LHCN-M2 (cell line): ENCODE measurements at places on chromosomes 3 and 15. TPM values are rescaled to one million over a fixed set of nuclear protein-coding genes. Genes with fewer than 3 reads are reported as not detected.

Gene SEMA3F
- 0.17 and 0.83 TPM in 2 replicates for total RNA-seq

Gene PLA2G4E
- total RNA-seq: not detected in 2 replicates

Gene ARHGAP31
- 7.7 and 8.3 TPM in 2 replicates for total RNA-seq

Gene ACAN
- total RNA-seq: under 0.01 TPM in 1 of 2 replicates, not detected in the other

Gene TPM1
- 192 and 202 TPM in 2 replicates for total RNA-seq

Gene BCL2A1
- total RNA-seq: 0.32 TPM in 1 of 2 replicates, not detected in the other

Gene OR5K2
- total RNA-seq: not detected in 2 replicates

Gene SLC6A20
- total RNA-seq: not detected in 2 replicates

Gene DCLK3
- not detected in 2 replicates for total RNA-seq

Gene RHOV
- not detected in 2 replicates for total RNA-seq

Gene MYH15
- 5.2 and 5.6 TPM in 2 replicates for total RNA-seq

Gene ARID3B
- 0.77 and 1.2 TPM in 2 replicates for total RNA-seq

Gene CCDC12
- total RNA-seq: 25.6 and 31.2 TPM in 2 replicates

Gene HDC
- total RNA-seq: not detected in 2 replicates

Gene GAP43
- 0.23 and 0.45 TPM in 2 replicates for total RNA-seq

Gene GALNT15
- total RNA-seq: 2.1 and 3.1 TPM in 2 replicates

Gene MAGEL2
- 0.38 and 0.40 TPM in 2 replicates for total RNA-seq

Gene ZDHHC3
- total RNA-seq: 50.1 and 61.3 TPM in 2 replicates

Gene COLQ
- total RNA-seq: 0.13 and 0.40 TPM in 2 replicates

Gene FANCD2
- 26.3 and 32.9 TPM in 2 replicates for total RNA-seq

Gene GOLGA8J
- not detected in 2 replicates for total RNA-seq
